ENCODE measurements at places on chromosomes 12 and 14.

GRCh38 chr14:90866833-90867232 is 50.6 kb upstream of the TTC7B start:
- no peak for DNase-seq

GRCh38 chr14:72558721-72559120 is 335.2 kb downstream of the DPF3 start:
- no peak for DNase-seq

GRCh38 chr12:60101715-60102114 is 505.9 kb downstream of the SLC16A7 start:
- no peak for DNase-seq

DNA sequence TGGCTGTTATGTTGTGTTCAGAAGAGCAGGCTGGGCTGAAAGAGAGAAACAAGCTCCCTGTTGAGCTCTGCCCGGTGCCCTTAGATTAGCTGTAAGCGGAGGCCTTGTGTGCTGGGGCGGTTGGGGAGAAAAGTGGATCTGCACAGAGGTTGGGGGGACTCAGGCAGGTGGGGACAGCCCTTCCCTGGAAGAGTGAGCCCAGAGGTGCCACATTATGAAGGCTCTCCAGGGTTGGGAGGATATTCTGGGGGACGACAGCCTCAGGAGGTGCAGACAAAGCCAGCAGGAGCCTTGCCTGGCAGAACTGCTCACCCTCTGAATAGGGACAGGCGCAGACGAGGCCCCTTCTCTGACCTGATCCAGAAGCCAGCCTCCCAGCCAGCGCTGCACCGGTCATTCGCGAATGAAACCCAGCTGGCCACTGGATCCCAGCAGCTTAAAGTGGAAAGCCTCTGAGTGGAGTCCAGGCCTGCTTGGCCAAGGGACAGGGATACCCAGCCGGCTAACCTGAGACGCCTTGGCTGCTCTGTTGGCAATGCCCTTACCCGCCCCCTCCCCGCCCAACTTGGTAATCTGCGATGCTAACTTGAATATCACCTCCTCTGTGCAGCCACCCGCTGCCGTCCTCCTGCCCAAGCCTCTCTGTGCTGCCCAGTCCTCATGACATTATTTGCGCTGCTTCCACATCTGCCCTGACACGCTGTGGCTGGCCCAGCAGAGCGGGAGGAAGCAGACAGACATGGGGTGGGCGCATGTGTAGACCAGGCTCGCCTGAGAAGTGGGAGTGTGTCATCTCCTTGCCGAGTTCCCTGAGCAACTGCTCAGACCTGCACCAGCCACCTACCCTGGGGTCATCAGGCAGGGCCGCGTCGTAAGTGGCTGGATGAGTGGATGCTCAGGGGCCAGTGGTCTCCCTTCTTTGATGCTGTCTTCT is 5.6 kb downstream of the HIP1R start:
- DNase-seq = no peak

- DNase-seq = no peak
Observed at GRCh38 chr14:98167275-98167674, 1104.7 kb downstream of the BCL11B start.

DNA sequence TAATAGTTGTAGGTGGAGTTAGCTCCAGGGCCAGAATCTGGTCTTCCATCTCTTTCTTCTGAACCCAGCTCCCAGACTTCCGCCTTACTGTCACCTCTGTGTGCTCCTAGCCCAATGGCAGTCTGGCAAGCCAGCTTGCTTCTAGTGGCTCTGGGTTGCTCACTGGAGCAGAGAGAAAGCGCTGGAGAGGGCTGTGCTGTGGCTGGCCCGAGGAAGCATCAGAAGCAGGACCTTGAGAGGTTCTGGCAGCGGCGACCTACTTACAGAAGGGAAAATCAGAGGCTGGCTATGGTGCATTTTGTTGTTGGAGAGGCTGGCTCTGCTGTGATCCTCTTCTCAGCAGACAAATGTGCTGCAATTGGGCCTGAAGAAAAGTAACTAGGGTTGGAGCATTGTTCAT is 28.6 kb downstream of the KCNA5 start:
- no peak for DNase-seq

- no peak for DNase-seq
Observed at GRCh38 chr12:69457433-69457832, 12.8 kb upstream of the FRS2 start.

GRCh38 chr12:40181490-40181889 is 43.3 kb upstream of the LRRK2 start:
- no peak for DNase-seq

DNA sequence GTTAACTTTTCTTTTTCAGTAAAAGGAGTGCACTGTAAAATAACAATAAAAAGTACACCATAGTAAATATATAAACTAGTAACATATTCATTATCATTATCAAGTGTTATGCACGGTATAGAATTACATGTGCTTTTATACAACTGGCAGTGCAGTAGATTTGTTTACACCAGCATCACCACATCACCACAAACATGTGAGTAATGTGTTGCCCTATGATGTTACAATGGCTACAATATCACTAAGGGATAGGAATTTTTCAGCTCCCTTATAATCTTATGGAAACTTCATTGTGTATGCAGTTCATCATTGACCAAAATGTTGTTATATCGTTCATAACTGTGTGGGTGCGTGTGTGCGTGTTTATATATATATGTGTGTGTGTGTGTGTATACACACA is 23.5 kb upstream of the NEDD1 start:
- no peak for DNase-seq

DNA sequence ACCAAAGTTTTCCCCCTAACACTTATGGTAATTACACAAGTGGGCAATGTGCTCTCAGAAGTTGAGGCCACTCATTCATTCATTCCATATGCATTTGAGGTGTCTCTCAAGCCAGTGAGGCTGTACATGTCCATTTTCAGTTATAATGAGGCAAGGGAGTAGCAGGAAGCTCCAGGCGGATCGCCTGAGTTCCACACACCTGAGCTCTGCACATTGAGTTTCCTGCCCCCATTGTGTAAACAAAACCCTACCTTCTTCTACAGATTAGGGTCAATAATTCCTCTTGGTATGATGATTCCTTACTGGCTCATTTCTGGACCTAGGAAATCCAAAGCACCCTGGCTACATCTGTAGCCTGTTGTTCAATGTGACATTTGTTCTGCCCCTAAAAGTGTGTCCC is 555.3 kb downstream of the MED13L start:
- DNase-seq = no peak

DNA sequence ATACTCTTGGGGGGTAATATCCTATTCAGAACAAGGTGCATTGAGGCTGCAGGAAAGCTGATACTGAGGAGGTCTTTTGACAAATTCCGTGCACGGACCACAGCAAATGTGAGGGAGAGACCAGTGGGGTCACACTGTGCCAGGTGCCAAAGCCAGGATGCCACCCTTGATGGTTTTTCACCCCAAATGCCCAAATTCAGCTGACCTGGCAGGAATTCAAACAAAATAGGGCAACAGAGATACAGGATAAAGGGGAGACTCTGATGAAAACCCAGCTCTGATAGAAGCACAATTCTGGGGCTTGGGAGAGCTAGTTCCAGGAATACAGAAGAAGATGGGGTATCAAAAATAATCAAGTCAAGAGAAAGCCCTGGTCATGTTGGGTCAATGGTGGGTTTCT is 55.3 kb downstream of the SLC8A3 start:
- no peak for DNase-seq

DNA sequence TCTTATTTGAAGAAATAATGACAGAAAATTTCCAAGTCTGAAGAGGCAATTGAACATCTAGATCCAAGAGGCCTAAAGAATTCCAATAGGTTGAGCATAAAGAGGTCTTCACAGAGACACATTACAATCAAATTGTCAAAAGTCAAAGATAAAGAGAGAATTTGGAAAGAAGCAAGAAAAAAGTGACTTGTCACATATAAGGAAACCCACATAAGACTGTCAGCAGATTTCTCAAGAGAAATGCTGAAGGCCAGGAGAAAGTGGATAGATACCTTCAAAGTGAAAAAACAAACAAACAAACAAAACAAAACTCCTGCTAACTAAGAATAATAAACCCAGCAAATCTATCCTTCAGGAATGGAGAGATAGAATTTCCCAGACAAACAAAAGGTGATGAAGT is 118.1 kb upstream of the LGR5 start:
- DNase-seq = no peak

GRCh38 chr14:99078426-99078825 is 193.6 kb downstream of the BCL11B start:
- DNase-seq = no peak

DNA sequence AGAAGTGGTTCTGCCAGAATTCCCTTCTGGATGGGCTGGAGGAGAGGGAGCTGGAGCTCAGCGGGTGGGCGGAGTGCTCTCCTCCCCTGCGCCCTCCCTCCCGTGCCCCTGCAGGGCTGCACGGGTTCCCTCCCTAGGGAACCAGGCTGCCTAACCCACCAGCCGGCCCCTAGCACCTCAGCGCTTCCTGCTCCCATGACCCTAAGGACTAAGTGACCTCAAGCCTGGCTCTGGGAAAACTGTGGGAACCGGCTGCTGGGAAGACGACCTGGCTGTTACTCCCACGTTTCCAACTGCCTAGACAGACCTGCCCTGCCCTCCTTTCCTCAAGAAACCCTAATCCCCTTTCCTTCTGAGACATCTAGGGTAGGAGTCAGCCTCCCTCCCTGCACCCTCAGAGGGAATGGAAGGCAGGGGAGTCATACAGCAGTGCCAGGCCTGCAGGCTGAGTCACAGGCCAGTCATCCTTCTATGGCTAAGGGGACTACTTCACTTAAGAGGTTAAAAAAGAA is 31.5 kb downstream of the SLC6A12 start:
- DNase-seq = no peak

DNA sequence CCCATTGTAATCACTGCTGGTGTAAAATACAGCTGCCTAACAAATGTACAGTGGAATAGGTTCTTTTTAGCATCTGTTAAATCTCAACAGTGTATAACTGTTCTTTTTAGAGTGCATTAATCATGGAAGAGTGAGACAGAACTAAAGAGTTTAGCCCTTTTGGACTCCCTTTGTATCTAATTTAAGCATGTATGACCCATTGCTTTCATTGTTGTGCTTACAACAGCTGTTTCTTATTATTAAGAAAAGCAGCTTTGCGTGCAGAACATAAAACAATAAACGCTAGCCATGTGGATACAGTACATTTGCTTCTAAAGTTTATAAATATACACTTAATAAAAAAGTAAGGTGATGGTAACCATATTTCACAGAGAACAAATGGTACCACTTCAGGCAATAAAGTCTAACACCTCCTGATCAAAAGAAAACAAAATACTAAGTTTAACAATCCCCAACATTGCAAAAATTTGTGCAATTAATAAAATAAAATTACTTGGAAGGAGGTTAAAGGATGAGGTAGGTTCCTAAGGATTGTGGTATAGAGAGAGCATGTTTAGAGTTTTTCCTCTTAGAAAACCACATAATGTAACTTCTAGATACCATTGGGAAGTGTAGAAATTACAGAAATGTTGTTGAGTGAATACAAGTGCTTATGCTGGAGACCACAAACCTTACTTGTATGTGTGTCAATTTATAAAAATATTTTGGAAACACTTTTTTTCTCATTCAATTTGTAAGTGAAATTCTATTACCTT is 448.7 kb downstream of the SLC6A15 start:
- no peak for DNase-seq

GRCh38 chr12:102510031-102510430 is 29.7 kb upstream of the IGF1 start:
- DNase-seq = no peak

- DNase-seq = no peak
Observed at GRCh38 chr12:460261-461230, 807 bp downstream of the B4GALNT3 start.

- no peak for DNase-seq
Observed at GRCh38 chr14:37289688-37290087, 92.0 kb downstream of the MIPOL1 start.

DNA sequence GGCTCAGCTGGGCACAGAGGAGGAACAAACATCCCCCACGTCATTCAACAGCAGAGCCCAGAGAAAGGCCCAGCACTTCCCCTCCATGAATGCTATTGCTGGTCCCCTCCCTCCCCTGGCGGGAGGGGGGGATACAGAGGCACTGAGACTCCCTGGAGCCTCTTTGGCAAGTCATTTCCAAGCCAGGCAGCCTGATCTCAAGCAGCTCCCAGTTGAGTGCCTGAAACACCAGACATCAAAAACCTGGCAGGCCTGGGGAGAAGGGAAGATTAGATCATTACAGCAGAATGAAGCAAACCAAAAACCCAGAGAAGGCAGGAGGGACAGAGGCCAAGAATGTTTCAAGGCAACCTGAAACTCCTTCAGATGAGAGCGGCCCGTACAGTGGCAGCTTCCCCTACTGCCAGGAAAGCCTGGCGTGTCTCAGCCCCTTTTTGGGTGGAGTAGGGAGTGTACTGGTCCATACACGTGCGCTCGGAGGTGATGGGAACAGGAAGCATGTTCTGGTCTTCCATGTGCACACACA is 92.1 kb downstream of the LRRC74A start:
- DNase-seq = no peak

- no peak for DNase-seq
Observed at GRCh38 chr14:54715811-54716210, 148.9 kb downstream of the SAMD4A start.

DNA sequence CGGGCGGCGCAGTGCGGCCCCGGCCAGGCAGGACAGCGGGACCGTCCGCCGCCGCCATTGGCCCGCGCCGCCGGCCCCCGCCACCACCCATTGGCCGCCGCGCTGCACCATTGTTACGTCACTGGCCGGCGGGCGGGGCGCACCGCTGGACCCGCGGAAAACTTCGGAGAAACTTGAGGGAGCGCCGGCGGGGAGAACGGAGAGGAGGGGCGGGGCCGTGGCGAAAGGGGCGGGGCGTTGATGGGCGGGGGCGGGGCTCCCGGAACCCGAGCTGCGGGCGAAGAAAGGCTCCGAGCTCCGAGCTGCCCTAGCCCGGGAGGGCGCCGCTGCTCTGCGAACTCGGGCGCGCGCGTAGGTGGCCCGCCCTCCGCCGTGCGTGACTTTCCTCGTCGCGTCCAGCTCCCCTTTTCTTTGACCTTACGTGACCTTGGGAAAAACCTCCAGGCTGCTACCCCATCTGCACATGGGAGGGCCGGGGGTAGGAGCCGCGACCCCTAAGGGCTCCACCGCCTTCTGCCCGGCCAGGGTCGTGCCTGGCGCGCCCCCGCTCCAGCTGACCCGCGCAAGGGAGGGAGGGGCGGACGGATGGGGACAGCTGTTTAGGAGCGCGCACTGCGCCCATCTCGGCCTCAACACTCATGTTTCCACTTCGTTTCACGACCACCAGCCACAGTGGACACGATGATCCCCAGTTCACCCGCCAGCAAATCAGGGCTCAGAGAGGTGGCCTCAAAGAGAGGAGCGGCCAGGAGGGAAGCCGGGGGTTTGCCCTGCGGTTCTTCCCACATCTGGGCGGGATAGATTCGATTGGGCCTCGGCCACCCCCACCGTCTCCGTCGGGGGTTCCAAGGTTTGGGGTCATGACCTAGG is at the start of gene ANKRD9:
TSS of gene ANKRD9 (minus strand) at position 31 of the 870 bp plus-strand sequence. CDS start 1,887 bp downstream, outside the sequence.
- peak; percentile 92 for DNase-seq

GRCh38 chr12:109926016-109926415 is 25.9 kb downstream of the TCHP start:
- DNase-seq = no peak

GRCh38 chr12:57610554-57611107 is 604 bp upstream of the ARHGEF25 start:
- DNase-seq = no peak
